Thoracic aorta (tissue), 2 donors: ENCODE measurements at places on chromosomes 3 and 15.
A peak's percentile ranks its signal among the peaks of the same experiment; 100 is the strongest.

- H3K36me3 ChIP-seq = no peaks in the 10 kb centered on the region
- no peak for DNase-seq
- no peaks in the 10 kb centered on the region for H3K27me3 ChIP-seq
- H3K27ac ChIP-seq = no peak overlapping the region
- no peaks in the 10 kb centered on the region for H3K4me1 ChIP-seq
These were observed 342.3 kb downstream of the LRRC3B start for GRCh38 chr3:26964836-26965235.

DNA sequence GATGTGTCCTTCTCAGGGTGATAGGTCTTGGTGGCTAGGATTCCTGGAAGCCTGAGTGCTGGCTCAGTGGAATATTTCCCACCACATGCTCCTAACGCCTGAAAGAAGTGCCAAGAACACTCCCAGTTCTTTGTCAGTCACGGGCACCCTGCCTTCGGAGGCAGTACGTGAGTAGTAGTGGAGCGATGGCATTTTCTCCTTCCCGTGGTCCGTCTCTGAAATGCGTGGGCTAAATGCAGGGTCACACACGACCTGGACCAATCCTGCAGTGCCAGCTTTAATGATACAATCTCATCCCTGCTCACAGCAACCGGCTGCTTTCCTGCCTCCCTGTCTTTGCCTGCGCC lies 14.5 kb downstream of the H1-8 start:
- DNase-seq = no peak
- peaks cover 14% of the 10 kb centered on the region for H3K36me3 ChIP-seq
- H3K4me1 ChIP-seq = peaks cover 57% of the 10 kb centered on the region
- peak overlapping the region; percentile 86 for H3K27ac ChIP-seq
- peak overlapping the region; percentile 19 for H3K4me3 ChIP-seq

- H3K27ac ChIP-seq = no peak overlapping the region
- no peaks in the 10 kb centered on the region for H3K27me3 ChIP-seq
- no peak for DNase-seq
- no peaks in the 10 kb centered on the region for H3K36me3 ChIP-seq
- no peak overlapping the region for H3K4me3 ChIP-seq
- H3K4me1 ChIP-seq = no peaks in the 10 kb centered on the region
These were observed 147.4 kb upstream of the ARHGEF26 start for GRCh38 chr3:153973722-153974265.

DNA sequence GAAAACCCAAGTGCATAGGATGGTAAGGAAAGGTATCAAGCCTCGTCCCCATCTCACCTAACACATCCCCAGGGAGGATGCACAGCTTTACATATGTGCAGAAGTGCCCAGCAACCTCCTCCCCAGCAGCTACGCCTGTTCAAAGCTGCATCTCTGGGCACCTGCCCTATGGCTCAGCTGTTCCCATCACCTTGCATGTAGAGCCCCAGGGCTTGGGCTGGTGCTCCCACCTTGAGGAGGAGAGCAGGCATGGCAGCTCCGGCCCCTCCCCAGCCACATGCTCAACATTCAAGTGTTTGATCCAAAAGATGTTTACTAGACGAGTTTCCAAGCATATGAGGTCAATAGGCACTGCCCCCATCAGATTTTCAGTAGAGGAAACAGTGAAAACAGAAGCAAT lies 173.5 kb downstream of the ATP10A start:
- H3K27ac ChIP-seq = peak overlapping the region; percentile 25
- H3K4me1 ChIP-seq = peaks cover 15% of the 10 kb centered on the region
- no peaks in the 10 kb centered on the region for H3K27me3 ChIP-seq
- no peak for DNase-seq
- no peak overlapping the region for H3K4me3 ChIP-seq

DNA sequence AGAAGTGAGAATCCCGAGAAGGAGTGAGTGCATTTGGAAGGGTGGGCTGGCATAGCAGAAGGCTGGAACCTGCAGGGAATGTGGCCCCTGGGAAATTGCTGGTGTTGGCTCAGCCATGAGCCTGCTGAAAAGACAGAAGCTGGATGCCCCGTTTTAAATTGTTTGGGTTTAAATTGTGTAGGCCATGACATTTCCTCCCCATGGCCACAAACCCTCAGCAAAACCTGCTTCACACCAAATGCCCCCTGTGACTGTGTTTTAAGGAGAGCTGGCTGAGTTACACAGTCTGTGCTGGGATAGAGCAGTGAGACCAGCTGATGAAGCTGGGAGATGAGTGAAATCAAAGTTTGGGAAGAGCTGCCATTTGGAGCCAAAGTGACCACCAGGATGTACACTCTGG lies 216.3 kb upstream of the RGMA start:
- H3K4me1 ChIP-seq = no peaks in the 10 kb centered on the region
- no peaks in the 10 kb centered on the region for H3K36me3 ChIP-seq
- DNase-seq = no peak
- H3K27ac ChIP-seq = no peak overlapping the region
- H3K4me3 ChIP-seq = no peak overlapping the region

DNA sequence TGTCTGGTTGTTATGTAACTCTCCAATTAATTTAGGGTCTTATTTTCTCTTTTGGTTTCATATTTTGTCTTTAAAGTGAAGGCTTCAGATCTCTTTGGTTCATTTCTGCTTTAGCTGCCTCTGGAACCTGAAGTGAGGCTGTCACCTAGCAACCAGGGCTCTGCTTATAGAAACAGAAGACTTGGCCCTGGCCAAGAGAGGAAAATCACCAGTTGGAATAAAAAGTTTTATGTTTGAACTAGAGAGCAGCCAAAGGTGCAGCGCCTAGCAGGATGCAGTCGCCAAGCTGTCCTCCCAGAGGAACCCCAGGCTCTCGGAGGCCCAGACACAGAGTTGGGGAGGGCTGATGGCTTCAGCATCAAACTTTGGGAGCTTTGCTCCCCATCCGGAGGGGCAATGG lies 41.1 kb downstream of the LYZL4 start:
- H3K36me3 ChIP-seq = no peaks in the 10 kb centered on the region
- no peak overlapping the region for H3K4me3 ChIP-seq
- peaks cover 3% of the 10 kb centered on the region for H3K4me1 ChIP-seq

DNA sequence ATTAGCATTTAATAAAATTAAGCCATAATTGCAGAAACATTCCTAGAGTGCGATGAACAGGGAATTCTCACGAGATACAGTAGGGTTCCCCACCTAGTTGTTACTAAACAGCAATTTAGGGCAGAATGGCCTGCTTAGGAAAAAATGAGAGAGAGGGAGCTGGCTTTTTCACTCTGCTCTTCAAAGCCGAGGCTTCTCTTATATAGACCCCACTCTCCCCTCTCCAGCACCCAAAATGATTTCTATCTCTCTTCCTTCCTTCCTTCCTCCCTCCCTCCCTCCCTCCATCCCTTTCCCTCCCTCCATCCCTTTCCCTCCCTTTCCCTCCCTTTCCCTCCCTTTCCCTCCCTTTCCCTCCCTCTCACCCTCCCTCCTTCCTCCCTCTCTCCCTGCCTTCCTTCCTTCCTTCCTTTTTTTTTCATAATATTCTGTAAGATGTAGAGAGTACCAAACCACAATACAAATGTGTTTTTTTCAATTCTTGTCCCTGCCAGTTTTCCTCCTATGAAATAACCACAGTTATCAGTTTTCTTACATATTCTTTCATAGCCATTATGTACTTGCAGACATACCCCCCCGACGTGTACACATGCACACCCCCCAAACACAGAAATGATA lies 48.1 kb upstream of the ZCWPW2 start:
- no peak overlapping the region for H3K4me3 ChIP-seq
- no peaks in the 10 kb centered on the region for H3K36me3 ChIP-seq
- H3K27me3 ChIP-seq = no peaks in the 10 kb centered on the region
- H3K27ac ChIP-seq = no peak overlapping the region

DNA sequence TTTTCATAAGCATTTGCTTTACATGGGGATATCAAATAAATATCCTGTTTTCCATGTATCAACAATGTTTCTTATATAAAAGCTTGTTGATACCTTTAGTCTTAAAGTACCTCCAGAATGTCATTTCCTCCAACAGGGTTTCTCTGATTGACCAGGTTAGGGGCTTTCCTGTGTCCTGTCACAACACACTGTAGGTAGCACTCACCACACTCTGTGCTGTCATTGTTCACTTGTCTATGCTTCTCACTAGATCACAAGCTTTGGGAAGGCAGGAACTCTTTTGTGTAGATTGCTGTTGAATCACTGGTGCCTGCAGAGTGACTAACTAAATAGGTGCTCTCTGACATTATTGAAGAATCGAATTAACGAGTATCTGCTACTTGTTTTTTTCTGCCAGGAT lies 49.8 kb downstream of the USP50 start:
- no peak overlapping the region for H3K4me3 ChIP-seq
- H3K27me3 ChIP-seq = no peaks in the 10 kb centered on the region
- H3K27ac ChIP-seq = no peak overlapping the region
- H3K36me3 ChIP-seq = peaks cover 54% of the 10 kb centered on the region
- H3K4me1 ChIP-seq = no peaks in the 10 kb centered on the region

GRCh38 chr15:71530116-71530515 lies 280.2 kb upstream of the NR2E3 start:
- no peak for DNase-seq
- H3K27ac ChIP-seq = no peak overlapping the region
- no peak overlapping the region for H3K4me3 ChIP-seq
- H3K27me3 ChIP-seq = no peaks in the 10 kb centered on the region

GRCh38 chr15:84816694-84817465 lies at the start of gene ALPK3:
TSS of gene ALPK3 (plus strand) at chr15:84817356. CDS start at chr15:84817453, 97 bp downstream.
- H3K27me3 ChIP-seq = no peaks in the 10 kb centered on the region
- DNase-seq = no peak
- H3K27ac ChIP-seq = peak within 1 kb of the TSS; percentile 96
